ENCODE measurements at places on chromosomes 12 and 14.

DNA sequence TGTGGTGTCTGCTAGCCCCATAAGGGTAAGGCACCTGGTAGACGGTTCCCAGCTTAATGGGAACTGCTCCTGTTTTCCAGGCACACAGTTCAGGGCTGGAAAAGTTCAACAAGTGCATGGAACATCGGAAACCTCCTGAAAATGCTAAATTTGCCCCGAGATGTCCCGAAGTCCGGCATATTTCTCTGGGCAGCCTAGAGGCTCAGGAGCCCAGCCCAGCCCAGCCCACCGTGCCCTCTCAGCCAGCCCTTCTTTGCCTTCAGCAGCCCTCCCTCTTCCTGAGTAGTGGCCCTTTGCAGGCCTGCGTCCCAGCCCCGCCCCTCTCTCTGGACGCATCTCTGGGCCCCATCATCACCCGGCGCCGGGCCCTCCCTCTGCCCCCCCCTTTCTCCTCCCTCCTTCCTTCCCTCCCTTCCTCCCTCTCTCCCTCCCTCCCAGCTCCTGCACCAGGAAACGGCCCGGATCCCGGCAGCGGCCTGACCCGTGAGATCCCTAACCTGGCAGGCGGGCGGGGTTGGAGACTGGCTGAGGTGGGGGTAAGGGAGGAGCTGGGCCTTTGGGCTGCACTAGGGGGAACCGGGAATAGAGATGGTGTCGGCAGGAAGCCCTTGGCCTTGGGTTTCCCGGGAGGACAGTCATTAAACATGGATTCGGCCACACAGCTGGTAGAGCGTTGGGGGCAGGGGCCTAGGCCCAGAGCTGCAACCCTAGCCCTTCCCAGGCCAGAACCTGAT, at the start of gene BCL2L2:
Gene BCL2L2, plus strand, starts transcription at position 422 of the 734 bp plus-strand sequence. CDS start 935 bp downstream, outside the sequence.
- DNase-seq, result no peak

- no peak for DNase-seq
Observed at GRCh38 chr12:104571328-104571727, 114.6 kb downstream of the CHST11 start.

- DNase-seq, result no peak
Observed at GRCh38 chr12:128356547-128356946, 89.6 kb downstream of the TMEM132C start.

- no peak for DNase-seq
Observed at GRCh38 chr14:55600784-55601561, 21.0 kb downstream of the KTN1 start.

GRCh38 chr14:60695327-60695726, 28.8 kb downstream of the SIX4 start:
- DNase-seq, result no peak

DNA sequence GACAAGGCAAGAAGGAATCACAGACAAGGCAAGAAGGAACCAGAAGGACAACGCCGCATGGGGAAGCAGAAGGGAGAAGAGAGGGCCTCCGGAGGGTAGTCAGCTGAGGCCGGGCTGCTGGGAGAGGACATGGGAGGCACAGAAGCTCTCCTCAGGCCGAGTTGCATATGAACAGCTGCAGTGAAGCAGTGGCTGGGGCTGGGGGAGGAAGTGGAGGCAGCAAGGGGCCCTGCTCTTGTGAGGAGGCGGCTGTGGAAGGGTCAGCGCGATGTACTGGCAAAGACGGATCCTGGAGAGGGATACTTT, 22.0 kb upstream of the TMEM106C start:
- DNase-seq, result no peak

GRCh38 chr12:26749781-26750180, 83.2 kb downstream of the ITPR2 start:
- DNase-seq, result no peak

DNA sequence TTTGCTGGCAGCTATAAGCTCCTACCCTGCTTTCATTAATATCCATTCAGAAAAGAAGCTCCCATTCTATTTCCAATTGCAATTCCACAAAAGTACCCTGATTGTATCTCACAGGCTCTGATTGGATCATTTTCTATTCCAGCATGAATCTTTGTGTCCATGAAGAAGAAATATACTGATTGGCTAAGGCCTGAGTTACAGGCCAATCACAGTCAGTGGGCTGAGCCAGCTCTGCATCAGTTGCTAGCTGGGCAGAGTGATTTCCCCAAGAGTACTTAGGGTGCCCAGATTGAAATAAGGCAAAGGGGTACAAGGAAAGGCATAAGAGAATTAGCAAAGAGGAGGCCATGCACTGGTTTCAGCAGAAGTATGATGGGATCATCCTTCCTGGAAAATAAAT, 14.4 kb downstream of the ART4 start:
- no peak for DNase-seq

DNA sequence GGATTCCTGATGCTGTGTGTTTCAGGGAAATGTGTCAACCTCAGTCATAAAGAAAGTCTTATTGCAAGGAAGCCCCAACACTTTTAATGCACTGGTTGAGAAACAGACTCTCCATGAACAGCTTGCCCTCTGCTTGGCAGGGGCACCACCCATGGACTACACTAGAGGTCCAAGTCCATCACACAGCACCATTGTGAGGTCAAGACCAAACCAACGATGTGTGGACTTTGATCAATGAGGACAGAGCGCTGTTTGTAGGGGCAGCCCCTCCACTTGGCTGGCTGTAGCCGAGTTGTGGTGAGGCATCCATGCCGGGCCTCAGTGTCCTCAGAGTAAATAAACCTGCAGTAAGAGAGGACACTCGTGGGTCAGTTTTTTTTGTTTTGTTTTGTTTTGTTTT, 29.8 kb downstream of the ZFYVE21 start:
- no peak for DNase-seq

DNA sequence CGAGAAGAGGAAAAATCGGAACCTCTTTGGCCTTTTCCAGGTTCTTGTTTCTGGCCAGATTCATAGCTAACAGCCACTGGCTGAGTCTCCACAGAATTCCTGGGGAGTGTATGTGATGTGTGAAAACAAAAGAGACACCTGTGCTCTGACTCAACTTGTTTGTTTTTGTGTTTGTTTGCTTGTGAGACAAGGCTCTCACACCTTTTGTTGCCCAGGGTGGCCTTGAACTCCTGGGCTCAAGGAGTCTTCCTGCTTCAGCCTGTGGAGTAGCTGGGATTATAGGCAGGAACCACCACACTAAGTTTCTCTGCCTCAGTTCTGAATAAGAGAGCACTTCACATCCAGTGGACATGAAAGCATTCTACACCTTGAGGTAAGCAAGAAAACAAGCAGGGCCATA, 22.7 kb downstream of the MFAP5 start:
- DNase-seq, result no peak

GRCh38 chr12:47226199-47226598, 146.4 kb upstream of the AMIGO2 start:
- no peak for DNase-seq

- peak; percentile 59 for DNase-seq
Observed at GRCh38 chr14:23379366-23380196, 2.7 kb downstream of the CMTM5 start.

GRCh38 chr12:128534906-128535305, 267.9 kb downstream of the TMEM132C start:
- no peak for DNase-seq

- no peak for DNase-seq
Observed at GRCh38 chr12:62934239-62934798, 631 bp downstream of the PPM1H start.

DNA sequence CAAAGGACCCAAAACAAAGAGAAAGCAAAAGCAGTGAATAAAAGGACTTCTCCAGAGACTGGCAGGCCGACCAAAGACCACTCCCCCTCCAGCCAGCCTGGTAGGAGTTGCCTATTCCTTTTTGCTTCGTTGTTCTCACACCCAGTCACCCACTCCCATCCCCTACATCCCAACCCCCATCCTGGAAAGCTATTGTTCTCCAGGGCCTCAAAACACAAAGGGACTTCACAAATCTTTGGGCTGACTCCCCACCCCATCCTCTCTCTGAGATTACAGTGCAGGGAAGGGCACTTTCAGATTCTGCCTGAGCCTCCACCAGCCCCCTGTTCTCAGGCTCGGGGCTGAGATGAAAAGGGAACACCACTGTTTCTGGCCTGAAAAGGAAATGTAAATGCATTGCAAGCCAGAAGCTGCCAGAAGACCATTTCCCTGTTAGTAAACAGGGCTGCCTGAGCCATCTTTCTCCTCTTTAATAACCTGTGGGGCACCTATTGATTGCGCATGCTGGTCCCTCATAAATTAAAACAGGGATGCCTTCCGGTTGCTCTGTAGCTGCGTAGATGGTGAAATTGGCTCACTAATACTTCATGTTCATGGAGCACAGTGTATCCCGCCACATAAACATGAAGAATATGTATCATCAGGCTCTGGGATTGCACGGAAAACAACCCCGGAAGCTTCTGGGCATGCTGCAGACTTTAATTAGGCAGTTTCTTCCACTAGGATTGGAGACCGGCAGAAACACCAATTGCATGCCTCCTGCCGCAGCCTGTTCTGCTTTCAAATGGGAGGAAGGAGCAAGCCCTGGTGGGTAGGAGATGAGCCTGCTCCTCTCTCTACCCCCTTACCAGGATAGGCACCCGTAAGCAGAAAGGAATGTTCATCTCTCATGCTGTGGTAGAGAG, 130.3 kb upstream of the FUT8 start:
- DNase-seq, result no peak

GRCh38 chr12:65511134-65511834, 232.8 kb downstream of the MSRB3 start:
- no peak for DNase-seq

GRCh38 chr12:117580015-117580717, 218.7 kb upstream of the NOS1 start:
- DNase-seq, result no peak

GRCh38 chr14:50311337-50311971, 575 bp downstream of the L2HGDH start:
- no peak for DNase-seq

DNA sequence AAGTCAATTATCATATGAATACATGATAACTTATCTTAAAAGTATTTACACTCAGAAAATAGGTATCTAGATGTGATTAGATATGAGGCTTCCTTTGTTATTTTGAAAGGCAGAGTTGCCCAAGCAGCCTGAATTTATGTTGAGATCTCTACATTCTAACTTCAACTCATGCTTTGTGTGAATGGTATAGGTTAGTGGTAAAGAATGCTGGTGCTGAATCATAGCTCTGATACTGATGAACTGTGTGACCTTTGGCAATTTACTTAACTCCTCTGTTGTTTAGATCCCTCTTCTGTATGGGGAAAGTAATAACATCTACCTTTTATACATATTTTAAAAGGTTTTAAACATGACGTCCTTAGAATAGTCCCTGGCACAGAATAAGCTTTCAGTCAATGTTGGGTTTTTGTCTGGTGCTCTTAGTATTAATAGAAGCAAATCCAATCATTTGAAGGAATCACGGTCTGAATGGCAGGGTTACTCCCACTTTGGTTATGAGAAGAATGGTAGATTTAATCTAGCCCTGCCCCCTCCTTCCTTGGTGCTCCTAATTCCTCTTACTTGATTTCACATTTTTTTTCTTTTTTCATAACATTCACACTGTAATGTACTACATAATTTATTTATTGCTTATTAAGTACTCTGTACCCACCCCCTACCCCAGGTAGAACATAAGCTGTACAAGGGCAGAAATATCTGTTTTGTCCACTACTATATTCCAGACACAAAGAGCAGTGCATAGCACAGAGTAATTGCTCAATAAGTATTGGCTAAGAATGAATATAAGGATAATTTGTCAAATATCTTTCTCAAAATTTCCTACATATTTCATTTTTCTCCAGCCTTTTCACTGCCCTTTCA, 203.3 kb upstream of the KRR1 start:
- no peak for DNase-seq

DNA sequence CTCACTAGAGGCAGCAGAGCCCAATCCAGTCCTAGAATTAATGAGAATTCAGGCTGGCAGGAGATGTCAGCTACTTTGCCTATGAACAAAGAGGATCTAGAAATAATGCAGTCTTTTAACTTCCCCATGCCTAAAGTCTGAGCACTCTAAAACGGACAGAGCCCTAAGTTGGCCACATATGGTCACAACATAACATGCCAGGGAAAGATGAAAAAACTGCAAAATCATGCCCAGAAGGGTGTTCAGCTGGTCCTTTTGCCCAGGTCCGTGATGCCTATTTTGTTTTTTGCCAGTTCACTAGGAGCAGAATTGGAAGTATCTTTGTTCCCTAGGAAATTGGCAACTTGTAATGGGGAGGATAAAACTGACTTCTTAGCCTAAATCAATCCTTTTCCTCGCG, 20.3 kb upstream of the LMNTD1 start:
- DNase-seq, result no peak

DNA sequence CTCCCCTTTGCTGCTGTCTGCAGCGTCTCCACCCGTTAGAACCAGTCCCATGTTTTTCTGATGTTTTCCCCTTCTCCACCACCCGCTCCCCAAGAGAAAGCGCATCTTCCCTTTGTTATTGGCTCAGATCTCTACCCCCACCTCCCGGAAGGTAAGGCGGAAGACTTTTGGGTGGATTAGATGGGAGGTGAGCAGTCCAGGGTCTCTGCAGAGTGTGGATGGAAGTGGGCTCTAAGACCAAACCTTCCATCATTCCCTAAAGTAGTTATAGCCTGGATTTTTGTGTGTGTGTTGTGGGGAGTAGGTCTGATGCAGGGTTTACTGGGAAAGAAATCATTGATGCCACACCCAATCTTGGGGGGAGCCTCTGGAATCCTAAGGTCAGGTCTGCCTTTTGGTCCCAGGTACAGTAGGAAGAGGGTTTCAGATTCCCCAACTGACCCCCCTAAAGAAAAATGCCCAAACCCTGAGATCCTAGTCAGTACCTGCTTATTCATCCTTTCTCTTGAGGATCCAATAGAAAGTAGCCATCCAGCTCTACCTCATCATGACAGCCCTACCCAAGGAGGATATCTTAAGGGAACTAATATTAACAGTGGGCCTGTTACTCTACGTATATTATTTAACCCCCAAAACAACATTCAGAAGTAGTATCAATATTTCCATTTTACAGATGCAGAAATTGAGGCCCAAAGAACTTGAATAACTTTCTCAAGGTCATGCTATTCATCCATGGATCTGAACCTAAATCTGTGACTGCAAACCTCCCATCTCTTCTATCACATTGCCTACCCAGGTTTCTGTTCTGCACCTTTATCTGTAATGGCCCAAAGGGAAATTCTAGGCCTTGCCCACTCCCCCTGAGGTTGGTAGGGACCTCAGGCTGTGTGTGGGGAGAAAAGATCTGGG, 1.1 kb downstream of the KIF5A start:
- DNase-seq, result no peak

DNA sequence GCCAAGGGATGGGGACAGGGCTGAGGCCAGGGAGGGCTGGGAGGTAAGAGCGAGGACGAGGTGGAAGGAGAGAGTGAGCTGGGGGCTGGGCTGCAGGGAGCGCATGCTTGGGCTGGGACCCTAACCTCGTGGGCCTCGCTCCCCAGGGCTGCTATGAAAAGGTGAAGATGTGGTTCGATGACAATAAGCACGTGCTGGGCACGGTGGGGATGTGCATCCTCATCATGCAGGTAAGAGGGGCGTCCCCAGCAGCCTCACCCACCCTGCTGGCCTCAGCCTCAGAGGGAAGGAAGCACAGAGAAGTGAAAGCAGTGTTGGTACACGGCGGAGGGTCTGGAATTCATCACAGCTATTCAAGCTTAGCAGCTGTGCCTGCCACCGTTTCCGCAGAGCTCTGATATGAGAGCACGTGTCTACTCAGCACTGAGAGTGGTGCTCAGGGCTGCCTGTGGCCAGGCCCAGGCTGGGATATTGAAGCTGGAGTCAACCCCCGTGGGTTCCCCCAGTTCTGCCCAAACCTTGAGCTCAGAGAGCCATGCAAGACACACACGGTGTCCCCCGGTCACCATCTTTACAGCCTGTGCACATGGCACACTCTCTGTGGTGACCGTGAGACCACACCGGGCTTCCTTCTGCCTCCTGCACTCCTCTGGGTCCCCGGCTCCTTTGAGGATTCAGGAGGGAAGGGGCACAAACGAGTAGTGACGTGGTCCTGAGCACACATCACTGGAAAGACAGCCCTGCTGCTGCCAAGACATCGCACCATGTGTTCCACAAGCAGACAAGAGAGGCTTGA, 204.6 kb downstream of the TSPAN9 start:
- DNase-seq, result no peak

Data from T-helper 9 cell (primary cell).